ENCODE measurements at places on chromosomes 2 and 18. TPM values are rescaled to one million over a fixed set of nuclear protein-coding genes. Genes with fewer than 3 reads are reported as not detected.

HOXD13 gene
- not detected for total RNA-seq

ITGB6 gene
- not detected for total RNA-seq

C2orf81 gene
- total RNA-seq, result 3.8 TPM

C2orf66 gene
- not detected for total RNA-seq

CIAO1 gene
- total RNA-seq, result 76.7 TPM

FARSB gene
- 62.6 TPM for total RNA-seq

DSC2 gene
- total RNA-seq, result not detected

DSG1 gene
- total RNA-seq, result not detected

DCDC2C gene
- total RNA-seq, result not detected

SP9 gene
- total RNA-seq, result not detected

FBXO48 gene
- total RNA-seq, result 1.4 TPM

CHST9 gene
- not detected for total RNA-seq

ANO7 gene
- total RNA-seq, result 3.1 TPM

CD302 gene
- 0.53 TPM for total RNA-seq

RHOB gene
- total RNA-seq, result 44.0 TPM

HRH4 gene
- total RNA-seq, result not detected

SLC9A4 gene
- 0.06 TPM for total RNA-seq

RTP5 gene
- total RNA-seq, result 0.11 TPM

PRKAG3 gene
- total RNA-seq, result not detected

CCDC93 gene
- 36.5 TPM for total RNA-seq

KATNAL2 gene
- total RNA-seq, result 0.82 TPM

CNGA3 gene
- total RNA-seq, result not detected

ELOA2 gene
- total RNA-seq, result not detected

MC5R gene
- total RNA-seq, result not detected

ZNF804A gene
- total RNA-seq, result not detected

ATOH8 gene
- total RNA-seq, result not detected

ZDBF2 gene
- total RNA-seq, result 7.4 TPM

FBXO15 gene
- total RNA-seq, result 1.1 TPM

SLC4A5 gene
- total RNA-seq, result 1.6 TPM

DOK6 gene
- not detected for total RNA-seq

LCT gene
- 0.25 TPM for total RNA-seq

CPO gene
- total RNA-seq, result not detected

ITPRIPL1 gene
- 59.8 TPM for total RNA-seq

IL1RN gene
- 0.78 TPM for total RNA-seq

FSHR gene
- total RNA-seq, result not detected

ACMSD gene
- total RNA-seq, result not detected

KIF1A gene
- total RNA-seq, result 2.6 TPM

NAT8 gene
- not detected for total RNA-seq

IL36G gene
- total RNA-seq, result not detected

Data from activated CD8-positive, alpha-beta memory T cell treated with anti-CD3 and anti-CD28 coated beads for 36 hours (primary cell).